ENCODE measurements at places on chromosomes 1 and 21. TPM values are rescaled to one million over a fixed set of nuclear protein-coding genes. Genes with fewer than 3 reads are reported as not detected.
A peak's percentile ranks its signal among the peaks of the same experiment; 100 is the strongest.

Gene F5
- 14.7 TPM for total RNA-seq

Gene OR10J1
- total RNA-seq, result not detected

GRCh38 chr1:19240673-19241538 lies 10.4 kb downstream of the EMC1 start:
- peak; percentile 29 for DNase-seq

- no peak for DNase-seq
Measured at GRCh38 chr1:169474302-169474995, 11.3 kb downstream of the SLC19A2 start.

GRCh38 chr1:110048240-110048639 lies 13.8 kb downstream of the STRIP1 start:
- DNase-seq, result no peak

GRCh38 chr1:168689726-168690602 lies 39.0 kb downstream of the DPT start:
- DNase-seq, result no peak

DNA sequence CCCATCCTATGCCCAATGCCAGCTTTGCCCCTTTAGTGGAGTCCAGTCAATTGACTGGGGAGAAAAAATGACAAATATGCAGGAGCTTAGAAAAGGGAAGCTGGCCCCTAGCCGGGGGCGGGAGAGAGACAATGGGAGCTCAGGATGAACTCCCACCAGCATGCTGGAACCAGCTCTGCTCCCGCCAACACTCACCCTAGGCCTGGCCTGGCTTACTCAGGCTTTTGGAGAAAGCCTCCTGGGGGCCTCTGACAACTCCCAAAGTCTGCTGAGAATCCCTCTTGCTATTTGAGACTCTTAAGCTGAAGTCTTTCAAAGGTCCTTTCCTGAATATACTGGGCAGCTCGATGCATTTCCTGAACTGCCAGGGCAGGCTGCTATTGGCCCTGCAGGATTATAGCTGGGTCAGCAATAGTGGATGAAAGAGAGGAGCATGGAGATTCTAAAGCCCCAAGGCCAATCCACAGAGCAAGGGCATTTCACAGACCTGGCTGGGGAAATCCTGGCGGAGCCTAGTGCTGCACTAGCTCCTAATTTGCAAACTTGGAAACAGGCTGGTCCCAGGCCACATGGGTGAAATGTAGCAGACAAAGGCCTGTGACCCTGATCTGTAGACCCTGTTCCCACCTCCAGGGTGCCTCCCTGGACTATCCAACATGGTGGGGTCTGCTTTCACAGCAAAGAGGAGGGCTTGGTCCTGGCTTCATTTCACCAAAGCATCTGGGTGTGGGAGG lies 35.7 kb upstream of the CLSTN1 start:
- DNase-seq, result no peak

- no peak for DNase-seq
Measured at GRCh38 chr1:245395680-245396079, 240.9 kb downstream of the KIF26B start.

DNA sequence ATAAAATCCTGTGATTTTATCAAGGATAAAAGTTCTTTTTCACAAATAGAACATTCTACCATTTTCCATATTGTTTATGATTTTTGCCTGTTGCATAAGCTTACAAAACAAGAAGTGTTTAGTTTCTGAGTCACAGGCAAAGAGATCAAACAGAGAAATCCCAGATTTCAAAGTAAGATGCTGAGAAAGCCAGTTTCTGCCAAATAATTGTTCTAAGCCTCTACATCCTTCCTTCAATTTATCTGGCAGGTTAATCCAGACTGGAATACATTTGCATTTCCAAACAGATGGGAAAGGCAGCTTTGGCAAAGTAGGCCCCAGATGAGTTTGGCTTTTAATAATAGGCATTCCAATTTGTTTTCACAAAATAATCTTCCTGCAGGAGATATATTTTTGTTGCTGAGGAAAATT lies 2.5 kb downstream of the SLC1A7 start:
- DNase-seq, result no peak

Gene FMOD
- 11.2 TPM for total RNA-seq

Gene RAB42
- 1.2 TPM for total RNA-seq

DNA sequence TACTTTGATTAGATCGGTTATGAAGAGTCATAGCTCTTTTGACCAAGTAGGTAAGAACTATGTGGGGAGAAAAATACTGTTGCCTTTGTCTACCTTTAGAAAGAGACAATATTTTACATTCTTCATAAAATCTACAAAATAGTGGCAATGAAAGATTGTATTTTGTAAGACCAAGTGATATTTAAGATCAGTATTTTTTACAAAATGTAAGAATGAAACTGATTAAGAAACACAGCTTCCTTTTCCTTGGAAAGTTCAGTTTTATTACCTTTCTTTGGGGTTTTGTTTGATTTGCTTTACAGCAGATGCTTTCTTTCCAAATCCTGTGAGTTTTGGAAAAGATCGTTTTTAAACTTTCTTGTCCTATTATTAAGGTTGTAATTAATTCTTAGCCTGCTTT lies 69.8 kb downstream of the SLC35A3 start:
- DNase-seq, result no peak

DNA sequence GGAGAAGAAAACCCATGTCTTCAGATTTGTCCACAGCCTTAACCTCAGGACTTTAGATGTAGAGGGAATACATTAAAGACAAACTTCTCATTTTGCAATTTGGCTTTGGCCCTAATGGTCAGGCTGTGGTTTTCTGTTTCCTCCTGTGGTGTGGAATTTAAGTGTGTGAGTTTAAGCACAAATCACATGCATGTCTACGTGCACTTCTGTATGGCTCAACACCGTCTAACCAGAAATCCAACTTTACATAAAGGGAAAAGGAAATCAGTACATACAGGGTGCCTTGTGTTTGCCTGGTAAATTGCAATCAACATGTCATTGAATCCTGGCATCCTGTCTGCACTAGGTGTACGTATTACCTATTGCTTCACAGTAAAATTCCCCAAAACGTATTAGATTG lies 1.2 kb upstream of the ZNF124 start:
- no peak for DNase-seq

- DNase-seq, result no peak
Measured at GRCh38 chr1:234613128-234613875, 3.3 kb upstream of the IRF2BP2 start.

DNA sequence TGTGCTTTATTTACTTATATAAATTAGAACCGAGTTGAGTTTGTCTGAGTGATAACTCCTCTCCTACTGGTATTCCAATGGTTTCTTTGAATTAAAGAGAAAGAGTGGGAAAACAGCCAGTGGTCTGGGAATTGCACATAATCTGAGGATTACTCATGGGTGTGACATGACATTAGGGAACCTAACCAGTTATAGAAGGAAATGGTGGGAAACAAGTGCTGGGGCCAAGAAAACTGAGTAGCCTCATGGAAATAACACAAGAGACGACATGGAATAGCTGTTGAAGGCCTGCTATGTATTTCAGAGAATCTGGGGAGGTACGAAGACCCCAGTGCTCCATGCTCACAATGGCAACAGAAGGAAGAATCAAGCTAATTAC lies 41.8 kb upstream of the LRRC52 start:
- no peak for DNase-seq

GRCh38 chr1:53410701-53411100 lies 48.5 kb upstream of the DMRTB1 start:
- no peak for DNase-seq

DNA sequence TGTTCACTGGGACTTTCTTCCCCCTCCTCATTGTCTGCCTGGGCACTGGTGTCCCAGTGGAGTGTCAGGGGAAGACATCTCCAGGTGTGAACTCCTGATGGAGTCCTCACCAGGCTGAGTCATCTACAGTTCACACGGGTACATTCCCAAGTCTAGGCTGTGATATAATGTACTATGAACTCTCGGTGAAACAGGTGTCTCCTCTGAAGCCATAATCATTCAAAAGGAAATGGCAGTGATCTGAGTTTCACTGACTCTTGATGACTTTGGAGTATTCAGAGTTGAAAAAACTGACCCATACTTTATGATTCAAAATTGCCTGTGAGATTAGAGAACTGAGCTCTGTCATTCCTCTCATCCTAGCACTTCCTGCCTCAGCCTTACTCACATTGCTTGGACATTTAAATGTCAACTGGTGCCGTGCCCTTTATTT lies 9.1 kb downstream of the LAMC2 start:
- DNase-seq, result no peak

DNA sequence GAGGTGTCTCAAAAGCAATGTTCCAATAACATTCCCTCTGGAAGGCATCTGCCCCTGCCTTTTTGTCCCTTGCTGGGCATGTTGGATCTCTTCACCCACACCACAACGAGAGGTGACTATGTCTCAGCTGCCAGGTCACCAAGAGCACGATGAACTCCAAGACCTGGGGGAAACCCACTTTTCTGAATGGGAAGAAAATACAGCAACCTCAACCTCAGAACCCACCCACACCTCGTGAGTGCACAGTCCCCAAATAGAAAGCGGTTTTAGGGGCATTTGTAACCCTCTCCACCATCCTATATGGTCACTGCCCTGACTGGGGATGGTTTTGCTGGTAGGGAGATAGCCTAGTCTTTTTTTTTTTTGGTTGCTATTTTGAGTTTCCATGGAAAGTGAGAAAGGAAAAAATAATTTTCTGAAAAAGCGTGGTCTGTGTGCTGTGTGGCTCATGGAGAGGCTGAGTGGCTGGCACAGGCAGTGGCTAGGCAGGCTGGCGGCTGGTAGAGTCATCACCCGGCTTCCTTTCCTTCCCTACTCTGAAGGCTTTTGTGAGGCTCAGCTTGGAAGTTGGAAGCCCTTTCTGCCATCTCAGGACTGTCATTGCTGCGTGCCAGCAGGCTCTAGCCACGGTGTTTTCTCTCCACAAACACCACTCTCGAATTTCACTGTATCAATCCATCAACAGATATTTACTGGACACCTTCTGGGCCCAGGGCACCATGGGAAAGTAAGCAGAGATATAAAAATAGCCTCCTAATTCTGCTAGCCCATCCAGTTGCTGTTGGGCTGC lies 15.8 kb downstream of the TSPAN2 start:
- DNase-seq, result peak; percentile 31

GRCh38 chr21:31293986-31294385 lies 50.1 kb downstream of the TIAM1 start:
- no peak for DNase-seq

GRCh38 chr1:100349246-100349645 lies 3.1 kb upstream of the CDC14A start:
- DNase-seq, result no peak

- DNase-seq, result no peak
Measured at GRCh38 chr1:220833436-220833835, 45.8 kb upstream of the HLX start.
